Left ventricle myocardium inferior (tissue), 1 donor: ENCODE measurements at places on chromosomes 2 and 18. TPM values are rescaled to one million over a fixed set of nuclear protein-coding genes. Genes with fewer than 3 reads are reported as not detected.

GRCh38 chr18:12593866-12594265, 64.0 kb downstream of the SPIRE1 start:
- no peak for DNase-seq

DNA sequence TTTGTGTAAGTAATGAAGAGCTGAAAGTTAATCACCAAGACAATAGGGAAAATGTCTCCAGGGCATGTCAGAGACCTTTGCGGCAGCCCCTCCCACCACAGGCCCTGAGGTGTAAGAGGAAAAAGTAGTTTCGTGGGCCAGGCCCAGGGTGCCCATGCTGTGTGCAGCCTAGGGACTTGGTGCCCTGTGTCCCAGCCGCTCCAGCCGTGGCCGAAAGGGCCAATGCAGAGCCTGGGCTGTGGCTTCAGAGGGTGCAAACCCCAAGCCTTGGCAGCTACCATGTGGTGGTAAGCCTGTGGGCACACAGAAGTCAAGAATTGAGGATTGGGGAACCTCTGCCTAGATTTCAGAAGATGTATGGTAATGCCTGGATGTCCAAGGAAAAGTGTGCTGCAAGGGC, 52.5 kb downstream of the CENPO start:
- DNase-seq, result no peak

Gene TRPM8
- not detected for total RNA-seq

GRCh38 chr2:99710721-99711120, 220.9 kb upstream of the REV1 start:
- peak; percentile 29 for DNase-seq

DNA sequence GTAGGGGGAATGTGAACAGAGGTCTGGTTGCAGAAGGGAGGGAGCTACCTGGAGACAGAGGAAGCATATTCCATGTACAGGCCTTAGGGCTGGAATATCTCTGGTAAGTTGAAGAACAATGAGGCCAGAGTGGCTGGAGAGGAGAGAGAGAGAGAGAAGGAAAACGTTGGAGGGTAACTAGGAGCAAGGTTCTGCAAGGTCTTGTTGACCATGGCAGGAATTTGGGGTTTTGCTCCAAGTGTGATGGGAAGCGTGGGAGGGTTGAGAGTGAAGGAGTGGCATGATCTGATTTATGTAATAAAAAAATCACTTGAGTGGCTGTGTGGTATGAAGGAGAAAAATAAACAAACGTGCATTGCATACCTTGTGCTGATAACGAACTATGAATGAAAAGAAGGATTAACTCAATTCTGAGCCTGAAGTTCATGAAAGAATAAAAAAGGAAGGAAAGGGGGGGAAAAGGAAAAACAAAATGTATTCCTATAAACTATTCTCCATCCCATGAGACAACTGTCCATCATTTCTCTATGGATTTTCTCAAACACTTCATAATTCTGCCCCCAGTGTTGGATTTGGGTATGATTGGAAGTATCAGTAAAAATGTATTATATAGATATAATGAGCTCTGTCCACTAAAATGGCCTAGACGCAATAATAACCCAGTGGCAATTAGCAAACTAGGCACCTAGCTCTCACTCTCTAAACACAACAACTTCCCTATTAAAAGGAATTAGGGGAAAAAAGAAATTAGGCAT, 59.7 kb upstream of the PMAIP1 start:
- DNase-seq, result no peak

DNA sequence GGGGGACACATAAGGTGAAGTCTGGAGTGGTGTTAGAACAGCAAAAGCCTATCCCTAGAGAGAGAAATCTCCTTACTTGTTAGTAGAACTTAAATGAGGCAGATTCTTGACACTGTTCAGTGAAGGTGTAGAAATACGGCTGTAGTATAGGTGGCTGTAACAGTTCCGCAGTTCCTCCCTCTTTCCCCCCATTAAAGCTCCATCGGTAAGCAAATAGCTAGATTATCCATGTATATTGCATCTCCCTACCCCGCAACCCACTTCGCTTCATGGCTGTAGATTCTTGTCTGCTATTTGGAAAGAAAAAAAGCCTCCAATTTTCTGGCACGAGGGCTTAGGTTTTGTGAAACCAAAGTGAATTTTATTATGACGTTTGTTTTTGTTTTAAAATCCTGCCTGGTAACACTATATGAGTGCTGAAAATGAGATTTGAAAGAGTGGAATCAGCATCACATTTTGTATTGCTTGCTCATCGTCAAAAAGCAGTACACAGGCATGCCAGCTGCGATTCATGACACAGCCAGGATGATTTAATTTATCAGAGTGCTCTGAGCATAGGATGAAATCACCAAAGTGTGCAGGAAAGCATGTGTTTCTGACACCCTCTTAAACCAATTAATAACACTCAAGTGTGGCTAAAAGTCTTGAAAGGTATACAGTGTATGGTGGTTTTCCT, 1.4 kb downstream of the FAM171B start:
- DNase-seq, result no peak

GRCh38 chr18:44170208-44170880, 510.3 kb upstream of the SETBP1 start:
- no peak for DNase-seq
